DMS53 (cell line): ENCODE measurements at places on chromosomes 7 and 10.

DNA sequence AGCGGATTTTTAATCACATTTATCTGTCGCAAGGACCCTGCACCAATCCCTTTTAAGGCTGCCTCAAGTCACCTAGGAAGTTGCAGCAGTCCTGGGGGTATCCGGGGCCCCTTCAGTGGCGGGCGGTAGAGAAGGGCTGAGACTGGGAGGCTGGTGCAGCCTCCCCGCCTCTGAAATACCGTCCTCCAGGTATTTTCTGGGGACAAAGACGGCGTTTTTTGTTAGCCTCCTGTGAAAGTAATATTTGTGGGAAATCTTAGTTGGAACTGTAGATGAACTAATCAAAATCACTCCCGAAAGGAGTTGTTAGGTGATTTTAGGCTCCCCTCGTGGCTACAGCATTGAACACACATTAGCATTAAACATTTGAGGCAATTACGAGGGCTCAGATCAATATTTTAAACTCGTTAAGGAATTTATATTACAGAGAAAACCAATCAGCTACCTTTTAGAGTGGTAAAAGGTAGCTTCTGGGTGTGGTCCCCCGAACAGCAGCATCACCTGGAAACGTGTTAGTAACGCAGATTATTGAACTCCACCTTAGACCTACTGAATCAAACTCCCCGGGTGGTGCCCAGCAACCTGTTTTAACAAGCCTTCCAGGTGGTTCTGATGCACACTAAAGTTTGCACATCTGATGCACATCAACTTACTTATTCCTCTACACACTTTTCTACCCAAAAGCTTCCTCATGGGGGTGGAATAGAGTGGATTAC, 530 bp upstream of the ANXA7 start:
- DNase-seq, result peak; percentile 45

GRCh38 chr10:89981891-89982290, 280.5 kb downstream of the KIF20B start:
- DNase-seq, result no peak

- DNase-seq, result peak; percentile 43
These were observed 4.7 kb downstream of the TMEM236 start for GRCh38 chr10:17756557-17757217.

- DNase-seq, result peak; percentile 89
These were observed 644 bp downstream of the PPP1R35 start for GRCh38 chr7:100435401-100436304.

GRCh38 chr10:76244061-76244686, 812.8 kb downstream of the LRMDA start:
- no peak for DNase-seq

- DNase-seq, result peak; percentile 96
These were observed 84.7 kb downstream of the SNX10 start for GRCh38 chr7:26376175-26376917.

DNA sequence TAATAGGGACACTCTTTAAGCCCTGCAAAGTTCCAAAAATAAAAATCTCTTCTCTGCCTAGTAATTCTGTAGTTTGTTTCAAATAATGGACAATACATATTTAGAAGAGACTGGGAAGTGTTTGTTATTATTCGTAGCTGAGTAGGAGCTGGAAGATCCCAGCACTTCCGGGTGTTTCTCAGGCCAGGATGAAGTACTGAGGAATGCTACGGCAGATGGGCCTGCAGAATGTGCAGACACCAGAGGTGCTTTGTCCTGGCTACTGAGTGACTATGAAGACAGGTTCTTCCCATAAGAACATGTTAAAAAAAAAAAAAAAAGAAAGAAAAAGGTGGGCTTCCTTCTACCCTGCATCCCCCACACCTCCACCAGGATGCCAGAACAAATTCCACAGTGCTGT, 36.1 kb downstream of the ETV1 start:
- DNase-seq, result no peak

DNA sequence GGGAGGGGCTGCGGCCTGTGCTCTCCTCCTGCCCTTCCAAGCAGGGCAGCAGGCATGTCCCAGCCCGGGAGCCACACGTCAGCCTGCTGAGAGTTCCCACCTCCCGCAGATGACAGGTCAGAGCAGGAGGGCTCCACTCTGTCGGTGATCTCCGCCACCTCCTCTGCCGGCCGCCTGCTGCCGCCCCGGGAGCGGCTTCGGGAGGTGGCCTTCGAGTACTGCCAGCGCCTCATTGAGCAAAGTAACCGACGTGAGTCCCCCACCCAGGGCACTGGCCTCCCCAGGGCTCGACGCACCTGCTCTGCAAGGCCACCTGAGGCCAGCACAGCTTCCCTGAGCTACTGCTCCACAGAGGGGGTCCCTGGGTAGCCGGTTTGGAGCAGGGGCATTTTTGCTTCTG, 9.4 kb downstream of the AP5Z1 start:
- DNase-seq, result no peak

DNA sequence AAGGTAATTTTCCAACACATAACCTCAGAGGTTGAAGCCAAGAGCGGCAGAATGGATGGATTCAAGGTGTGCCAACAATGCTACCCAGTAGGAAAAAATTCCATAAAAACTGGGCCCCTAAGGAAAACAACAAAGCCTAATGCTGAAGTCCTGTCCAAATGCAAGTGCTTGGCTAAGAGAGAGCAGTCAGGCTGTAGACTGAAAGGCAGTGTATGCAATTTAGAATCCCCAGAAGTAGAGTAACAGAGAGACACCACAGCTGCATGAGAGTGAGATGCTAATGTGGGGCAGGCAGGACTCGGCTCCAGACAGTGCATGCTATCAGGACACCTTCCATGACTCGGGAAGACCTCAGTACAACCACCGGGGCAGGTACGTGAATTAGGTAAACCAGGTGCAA, 124.5 kb downstream of the ZFAND4 start:
- no peak for DNase-seq

DNA sequence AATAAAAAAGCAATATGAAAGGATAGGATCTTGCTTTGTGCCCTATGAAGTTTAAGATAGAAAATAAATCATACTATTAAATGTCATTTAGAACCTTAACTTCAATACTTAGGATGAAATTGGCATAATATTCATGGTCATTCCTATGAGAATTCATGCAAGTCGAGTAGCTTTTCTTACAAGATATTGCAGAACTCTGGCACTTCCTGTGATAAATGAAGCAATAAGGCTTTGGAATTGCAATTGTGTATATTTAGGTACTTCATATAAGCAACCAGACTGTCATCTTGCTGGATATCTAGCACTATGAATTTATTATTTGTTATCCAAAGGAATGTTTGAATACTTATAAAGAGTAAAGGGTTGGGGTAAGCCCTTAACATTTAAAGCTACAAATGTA, 116.5 kb downstream of the ZNF438 start:
- DNase-seq, result no peak

DNA sequence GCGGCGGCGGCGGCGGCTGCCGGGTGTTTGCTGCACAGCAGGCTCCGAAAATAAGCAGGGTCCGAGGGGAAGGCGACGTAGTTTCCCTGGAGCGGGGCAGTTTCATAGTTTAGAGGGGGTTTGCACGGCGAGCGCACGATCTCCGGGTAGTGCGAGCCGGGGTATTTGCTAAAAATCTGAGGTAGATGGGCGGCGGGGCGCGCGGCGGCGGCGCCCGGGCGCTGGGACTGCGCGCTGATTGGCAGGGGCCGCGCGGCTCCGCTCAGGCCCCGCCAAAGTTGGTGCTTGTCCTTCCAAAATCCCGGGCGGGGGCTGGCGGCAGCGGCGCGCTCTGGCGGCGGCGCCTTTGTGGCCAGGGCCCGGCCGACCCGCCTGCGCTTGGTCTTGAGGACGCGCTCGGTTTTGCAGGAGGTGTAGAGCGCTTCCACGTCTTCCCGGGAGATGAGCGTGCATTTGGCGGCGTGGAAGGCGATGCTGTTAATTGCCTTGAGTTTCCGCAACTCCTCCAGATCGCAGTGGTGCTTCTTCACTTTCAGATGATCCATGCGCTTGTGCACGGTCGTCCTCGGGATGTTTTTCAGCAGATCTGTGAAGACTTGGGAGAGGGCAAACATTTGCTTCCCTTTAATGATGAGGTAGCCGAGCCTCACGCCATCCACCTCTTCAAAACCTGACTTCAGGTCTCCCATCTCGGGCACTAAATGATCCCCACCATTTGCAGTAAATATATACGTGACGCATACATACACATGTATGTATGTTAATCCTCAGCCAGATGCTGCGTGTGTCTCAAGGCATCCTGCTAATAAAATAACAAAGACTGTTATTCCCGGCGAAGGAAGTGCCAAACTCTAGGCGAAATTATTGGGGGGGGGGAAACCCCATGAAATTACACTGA, 8.1 kb downstream of the SKIDA1 start:
- peak; percentile 80 for DNase-seq

- no peak for DNase-seq
These were observed 694.5 kb downstream of the LRMDA start for GRCh38 chr10:76125900-76126299.

GRCh38 chr7:44288381-44288685, 37.1 kb downstream of the CAMK2B start:
- no peak for DNase-seq

DNA sequence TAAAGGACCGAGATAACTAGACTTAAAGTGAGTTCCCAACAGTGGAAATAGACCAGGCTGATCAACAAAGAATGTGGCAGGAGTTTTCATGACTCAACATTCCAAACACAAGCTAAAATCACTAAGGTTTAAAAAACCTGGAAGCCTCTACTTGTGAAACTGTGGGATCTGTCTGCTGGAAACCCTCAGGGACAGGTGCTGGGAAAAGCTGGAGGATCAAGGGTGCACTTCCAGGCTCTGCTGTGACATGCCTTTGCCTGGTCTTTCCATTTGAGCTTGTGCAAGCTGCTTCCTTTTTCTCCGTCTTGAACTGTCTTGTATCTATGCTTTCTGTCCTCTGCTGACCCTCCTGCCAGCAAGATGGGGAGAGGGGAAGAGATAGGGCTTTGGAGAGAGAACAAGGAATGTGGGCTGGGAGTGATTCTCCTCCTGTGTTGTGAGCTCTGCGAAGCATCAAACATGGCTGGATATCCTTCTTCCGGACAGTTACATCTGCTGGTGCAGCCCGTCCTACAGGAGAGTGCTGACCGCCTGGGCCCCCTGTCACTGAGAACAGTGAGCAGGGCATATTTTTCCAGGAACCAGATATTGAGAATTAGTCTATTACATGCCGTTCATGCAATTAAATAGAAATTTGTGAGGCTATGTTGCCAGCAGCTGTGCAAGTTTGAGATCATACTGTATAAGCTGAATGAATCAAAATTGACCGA, 25.5 kb downstream of the ARHGAP22 start:
- DNase-seq, result no peak

DNA sequence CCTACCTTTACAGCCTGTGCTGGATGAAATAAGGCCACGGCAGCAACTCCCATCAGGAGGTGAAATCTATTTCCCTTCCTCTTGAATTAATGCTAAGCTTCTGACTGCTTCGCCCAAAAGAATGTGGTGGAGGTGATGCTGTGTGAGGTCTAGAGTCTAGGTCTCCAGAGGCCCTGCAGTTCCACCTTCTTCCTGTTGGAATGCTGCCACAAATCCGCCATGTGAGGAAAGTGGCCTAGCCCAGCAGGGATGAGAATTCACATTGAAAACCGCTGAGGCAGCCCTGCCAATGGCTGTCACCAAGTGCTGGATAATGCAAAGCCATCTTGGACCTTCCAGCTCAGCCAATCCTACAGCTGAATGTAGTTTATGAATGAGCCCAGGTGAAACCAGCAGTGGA, 28.0 kb downstream of the RHOBTB1 start:
- DNase-seq, result peak; percentile 46

DNA sequence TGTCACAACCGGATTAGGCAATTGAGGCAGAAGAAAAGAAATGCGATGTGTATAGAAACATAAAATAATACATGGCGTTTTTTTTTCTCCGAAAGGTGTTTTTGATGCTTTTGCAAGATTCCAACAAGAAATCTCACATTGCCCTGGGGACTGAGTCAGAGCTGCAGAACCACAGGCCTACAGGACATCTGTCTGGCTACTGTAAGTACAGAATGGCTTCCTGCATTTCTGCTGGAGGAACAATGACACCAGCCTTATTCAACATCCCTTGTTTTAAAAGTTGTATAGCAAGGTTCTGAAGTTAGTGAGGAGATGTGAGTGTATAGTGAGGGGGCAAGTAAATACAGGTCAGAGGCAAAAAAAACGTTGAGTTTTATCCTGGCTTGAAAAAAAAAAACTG, 256.4 kb downstream of the ABCA13 start:
- DNase-seq, result no peak

DNA sequence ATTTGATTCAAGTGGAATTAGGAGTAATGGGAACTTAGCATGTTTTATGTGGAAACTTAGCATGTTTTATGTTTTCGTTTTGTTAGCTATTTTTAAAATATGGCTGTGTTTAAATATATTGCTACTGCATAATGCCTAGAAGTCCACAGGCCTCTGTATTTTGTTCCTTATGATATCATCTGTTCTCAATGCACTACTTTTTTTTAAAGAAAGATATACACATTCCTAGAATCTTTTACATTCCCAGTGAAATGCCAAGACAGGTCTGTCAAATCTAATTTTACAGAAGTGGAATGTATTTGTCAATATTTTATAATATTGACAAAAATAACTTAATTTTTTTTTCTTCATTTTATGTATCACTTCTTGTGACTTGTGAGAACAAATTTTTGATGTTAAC, 51.6 kb downstream of the ST7 start:
- DNase-seq, result no peak

- no peak for DNase-seq
These were observed 67.4 kb upstream of the ZNF746 start for GRCh38 chr7:149565096-149565382.

- no peak for DNase-seq
These were observed 156.2 kb upstream of the LAMB4 start for GRCh38 chr7:108286290-108286904.

- DNase-seq, result no peak
These were observed 116.0 kb downstream of the BUB3 start for GRCh38 chr10:123270221-123270620.

- no peak for DNase-seq
These were observed 158.7 kb downstream of the TNS3 start for GRCh38 chr7:47423196-47423595.

DNA sequence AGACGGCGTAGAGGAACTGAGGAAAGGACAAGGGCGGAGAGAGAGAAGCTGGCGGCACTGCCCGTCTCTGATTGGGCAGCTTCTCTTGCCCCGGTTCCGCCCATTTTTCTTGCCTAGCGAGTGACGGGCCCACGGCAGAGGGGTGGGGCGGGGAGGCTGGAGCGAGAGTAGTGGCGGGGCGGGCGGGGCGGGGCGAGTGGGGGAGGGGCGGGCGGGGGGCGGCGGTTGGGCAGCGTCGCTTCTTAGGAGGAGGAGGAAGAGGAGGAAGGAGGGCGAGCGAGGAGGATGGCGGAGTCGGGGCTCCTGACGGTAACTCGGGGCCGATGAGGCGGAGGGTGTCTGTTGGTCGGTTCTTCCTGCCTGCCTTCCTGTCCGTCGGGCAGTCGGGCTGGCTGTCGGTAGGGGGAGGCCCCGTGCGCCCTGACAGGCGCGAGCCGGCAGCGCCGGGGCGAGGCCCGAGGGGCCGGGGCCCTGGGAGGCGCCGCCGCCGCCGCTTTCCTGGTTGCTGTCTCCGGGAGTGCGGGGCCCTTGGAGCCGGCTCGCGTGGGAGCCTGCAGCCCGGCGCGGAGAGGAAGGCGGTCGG, at the start of gene SHOC2:
Gene SHOC2 (plus strand): TSS at position 256 of the 583 bp plus-strand sequence. CDS start 44,755 bp downstream, outside the sequence.
- peak; percentile 93 for DNase-seq
